ENCODE measurements at places on chromosomes 5 and 9.

GRCh38 chr5:61162832-61163567 is 732 bp upstream of the SMIM15 start:
- DNase-seq = no peak

DNA sequence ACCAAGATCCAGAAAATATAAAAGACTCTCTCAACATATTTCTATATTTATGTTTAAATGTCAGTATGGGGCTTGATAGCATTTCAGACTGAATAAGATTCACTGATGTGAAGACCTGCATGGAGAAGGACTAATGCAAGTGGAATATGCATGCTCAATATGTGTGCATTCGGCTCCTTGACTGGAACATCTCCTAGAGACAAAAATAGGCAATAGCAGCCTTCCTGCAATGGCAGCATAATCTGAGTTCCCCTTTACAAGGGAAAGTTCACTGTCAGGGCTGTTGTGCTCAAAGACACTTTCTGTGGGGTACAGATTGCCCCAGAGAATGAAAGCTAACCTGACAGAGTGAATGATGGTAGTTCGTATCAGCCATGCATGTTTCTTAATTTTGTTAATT is 42.4 kb downstream of the STARD4 start:
- DNase-seq = no peak

- no peak for DNase-seq
These were observed 14.8 kb downstream of the LVRN start for GRCh38 chr5:115977096-115977495.

- DNase-seq = no peak
These were observed 264.6 kb upstream of the TAS2R1 start for GRCh38 chr5:9894571-9895301.

- no peak for DNase-seq
These were observed 64.9 kb downstream of the SECISBP2 start for GRCh38 chr9:89383030-89383720.

DNA sequence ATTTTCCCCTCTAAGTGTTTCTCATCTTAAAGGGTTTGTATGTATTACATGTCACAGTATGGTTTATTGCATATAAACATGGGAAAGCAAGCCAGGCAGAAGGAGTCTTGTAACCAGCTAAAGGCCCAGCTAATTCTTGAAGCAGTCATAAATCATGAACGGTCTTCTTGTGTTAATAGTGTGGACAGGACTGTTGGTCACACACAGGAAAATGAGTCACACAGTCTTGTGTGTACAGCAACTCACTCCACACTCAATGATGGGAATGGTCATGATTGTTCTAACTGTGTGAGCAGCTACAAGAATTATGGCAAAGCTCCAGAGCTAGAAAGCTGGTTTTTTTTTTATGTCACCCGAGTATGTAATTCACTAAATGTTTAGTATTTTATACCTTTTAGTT is 123.9 kb downstream of the GHR start:
- DNase-seq = no peak

DNA sequence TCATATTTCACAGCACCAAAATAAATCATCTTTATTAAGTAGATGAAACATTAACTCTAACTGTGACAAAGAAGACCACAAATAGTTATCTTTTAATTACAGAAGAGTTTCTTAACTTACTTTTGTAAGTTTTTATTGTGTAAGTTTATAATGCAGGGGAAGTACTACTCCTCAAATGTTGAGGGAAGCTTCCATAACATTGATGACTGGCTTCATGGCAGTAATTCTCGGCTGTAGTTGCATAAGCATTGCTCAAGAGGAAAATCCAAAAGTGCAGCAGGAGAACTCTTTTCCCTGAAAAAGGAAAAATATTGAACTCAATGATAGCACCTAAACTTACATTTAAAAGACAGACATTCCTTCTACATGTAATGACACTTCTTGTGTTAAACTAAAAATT is 4.6 kb downstream of the TSLP start:
- DNase-seq = no peak

DNA sequence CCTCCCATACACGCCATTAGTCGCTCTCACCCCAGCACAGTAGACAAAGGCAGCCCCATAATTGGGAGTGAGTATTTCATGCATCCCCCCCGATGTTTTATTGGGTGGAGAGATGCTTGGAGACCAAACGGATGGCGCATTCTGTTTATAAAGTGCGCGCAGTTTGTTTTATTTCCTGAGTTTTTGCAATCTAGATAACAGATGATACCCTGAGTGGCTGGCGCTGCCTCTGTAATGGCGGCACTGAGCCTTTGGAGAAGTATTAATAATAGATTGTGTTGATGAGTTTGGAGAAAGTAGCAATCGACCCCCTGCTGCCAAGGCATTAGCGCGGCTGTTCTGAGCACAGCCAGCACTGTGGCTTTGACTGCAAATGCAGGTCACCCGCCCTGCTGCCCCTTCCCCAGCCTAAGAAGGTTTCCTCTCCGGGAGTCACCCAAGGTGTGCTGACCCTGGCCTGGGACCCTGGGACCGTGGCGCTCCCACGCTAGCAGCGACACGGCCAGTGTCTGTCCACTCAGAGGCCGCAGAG is 74.3 kb downstream of the LMX1B start:
- DNase-seq = no peak

GRCh38 chr5:79990598-79991507 is at the start of gene MTX3:
Gene MTX3, minus strand, starts transcription at chr5:79991262. Its CDS starts 24 bp downstream, at chr5:79991238.
- peak; percentile 68 for DNase-seq

GRCh38 chr9:34374905-34375552 is 1.7 kb downstream of the MYORG start:
- no peak for DNase-seq

- DNase-seq = no peak
These were observed 286.7 kb downstream of the NR3C1 start for GRCh38 chr5:143116814-143117213.

GRCh38 chr5:134606726-134607125 is 25.9 kb downstream of the SAR1B start:
- no peak for DNase-seq

DNA sequence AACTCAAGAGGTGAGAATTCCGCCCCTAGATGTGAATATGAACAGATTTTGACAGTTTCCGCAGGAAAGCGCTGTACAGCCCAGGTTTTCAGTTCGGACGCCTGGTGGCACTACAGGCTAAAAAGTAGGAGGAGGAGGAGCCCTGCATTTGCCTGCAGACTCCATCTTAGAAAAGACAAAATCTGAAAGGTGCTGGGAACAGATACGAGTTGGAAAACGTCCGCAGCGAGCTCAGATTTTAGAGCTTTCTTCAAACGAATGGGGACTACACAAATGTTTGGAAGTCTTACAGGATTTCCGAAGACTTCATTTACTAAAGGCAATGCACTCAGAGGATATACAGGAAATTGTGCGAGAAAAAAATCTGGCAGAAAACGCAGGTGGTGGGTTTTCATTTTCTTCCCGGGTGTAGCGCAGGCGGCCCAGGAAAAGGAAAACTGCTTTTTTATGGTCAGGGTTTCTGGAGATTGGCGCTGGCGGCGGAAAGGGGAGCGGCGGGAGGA is 9.9 kb upstream of the PCDHB2 start:
- DNase-seq = no peak

DNA sequence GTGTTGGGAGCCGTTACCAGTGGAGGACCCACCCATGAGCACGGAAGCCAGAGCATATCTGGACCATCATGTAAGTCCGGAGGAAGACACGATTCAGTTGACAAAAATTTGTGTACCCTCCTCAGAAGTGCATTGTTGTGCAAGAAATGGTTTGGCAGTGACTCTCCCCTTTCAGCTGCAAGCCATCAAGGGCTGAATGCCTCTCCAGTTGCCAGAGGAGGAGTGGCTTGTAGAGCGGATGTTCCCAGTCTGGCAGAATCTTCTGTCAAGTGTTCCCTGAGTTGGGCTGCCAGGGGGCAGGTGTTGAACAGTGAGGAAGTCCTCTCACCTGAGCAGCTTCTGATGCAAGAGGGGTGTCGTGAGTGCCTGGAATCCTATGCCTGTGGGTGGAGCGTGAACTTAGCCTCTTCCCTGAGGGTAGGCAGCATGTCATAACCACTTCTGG is 27.6 kb upstream of the CDKN2AIPNL start:
- DNase-seq = no peak

- no peak for DNase-seq
These were observed 163.4 kb upstream of the PLPPR1 start for GRCh38 chr9:100865111-100865510.

- DNase-seq = no peak
These were observed 409.5 kb downstream of the ARHGEF28 start for GRCh38 chr5:74035521-74035937.

- DNase-seq = no peak
These were observed 25.8 kb downstream of the LPCAT1 start for GRCh38 chr5:1497795-1498622.

DNA sequence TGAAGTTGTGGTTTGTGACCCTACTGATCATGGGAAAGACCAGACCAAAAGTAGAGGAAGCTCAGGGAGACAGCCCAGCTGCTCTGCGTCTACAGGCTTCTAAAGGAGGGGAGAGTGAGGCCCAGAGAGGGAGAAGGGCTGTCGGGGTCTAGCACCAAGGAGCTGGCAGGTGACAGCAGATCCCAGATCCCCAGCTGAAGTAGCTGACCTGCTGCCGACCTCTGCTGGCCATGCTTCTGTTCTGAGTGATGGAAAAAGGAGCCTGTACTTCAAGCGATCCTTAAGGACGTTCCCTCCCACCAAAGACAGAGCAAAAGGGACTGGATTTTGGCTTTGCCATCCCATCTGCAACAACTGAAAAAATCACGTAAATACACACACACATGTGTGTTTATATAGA is 22.7 kb upstream of the QSOX2 start:
- no peak for DNase-seq

DNA sequence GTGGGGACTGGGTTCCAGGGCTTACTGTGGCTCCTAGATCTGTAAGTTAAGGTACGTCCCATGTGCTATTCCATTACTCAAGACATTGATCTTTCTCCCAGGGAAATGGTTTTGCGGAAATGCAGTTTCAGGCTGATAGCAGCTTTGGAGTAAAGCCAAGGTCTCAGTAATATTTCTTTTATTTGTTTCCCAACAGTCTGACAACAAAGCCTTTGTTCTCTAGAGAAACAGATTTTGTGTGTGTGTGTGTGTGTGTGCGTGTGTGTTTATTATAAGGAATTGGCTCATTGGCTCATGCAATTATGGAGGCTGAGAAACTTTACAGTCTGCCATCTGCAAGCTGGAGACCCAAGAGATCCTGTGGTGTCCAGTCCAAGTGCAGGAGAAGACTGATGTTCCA is 12.1 kb upstream of the POC5 start:
- DNase-seq = no peak

GRCh38 chr9:70979966-70980365 is 141.5 kb downstream of the TRPM3 start:
- no peak for DNase-seq

DNA sequence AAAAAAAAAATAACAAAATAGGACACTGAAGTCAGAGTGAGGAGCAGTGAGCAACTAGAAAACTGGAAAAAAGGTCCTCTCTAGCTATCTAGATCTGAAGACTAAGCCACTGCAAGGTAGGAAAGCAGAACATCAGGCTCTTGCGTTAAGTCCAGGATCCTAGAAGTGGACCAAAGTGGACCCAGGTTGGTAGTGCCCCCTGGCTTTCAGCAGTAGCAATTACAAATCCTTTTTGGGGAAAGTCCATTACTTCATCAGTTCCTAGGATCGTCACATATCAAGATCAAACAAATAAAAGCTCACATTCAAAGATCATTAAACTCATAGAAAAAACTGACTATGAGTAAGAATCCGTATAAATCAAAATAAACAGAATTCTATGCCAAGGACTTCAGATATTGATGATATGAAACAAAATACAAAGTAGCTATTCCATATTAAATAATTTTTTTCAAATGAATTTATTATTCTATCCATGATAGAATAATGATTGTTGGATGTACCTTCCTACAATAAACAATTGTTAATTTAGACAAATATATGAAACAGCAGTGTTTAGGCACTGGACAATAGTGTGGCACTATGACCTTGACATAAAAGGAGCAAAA is 6.5 kb upstream of the RICTOR start:
- no peak for DNase-seq

- DNase-seq = no peak
These were observed 505 bp downstream of the C5orf34 start for GRCh38 chr5:43514471-43514815.

GRCh38 chr9:93567271-93567959 is 9.0 kb upstream of the PHF2 start:
- DNase-seq = no peak

DNA sequence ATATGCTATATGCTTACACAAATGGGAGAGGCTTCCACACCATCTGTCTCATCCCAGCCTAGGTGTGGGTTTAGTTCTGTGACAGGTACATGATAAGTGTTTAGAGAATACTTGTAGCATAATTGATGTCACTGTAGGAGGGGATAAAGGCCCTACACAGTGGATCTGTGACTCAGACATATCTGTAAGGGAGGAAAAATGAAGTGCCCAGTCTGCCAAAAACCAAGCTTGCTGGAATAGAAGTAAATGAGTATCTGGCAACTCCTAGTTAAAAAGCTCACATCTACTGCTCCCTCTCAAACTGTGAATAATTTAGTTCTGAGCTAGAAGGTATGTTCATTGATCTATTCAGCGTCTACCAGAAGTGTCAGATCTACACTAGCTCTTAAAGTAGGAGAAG is 38.9 kb upstream of the FAM174A start:
- no peak for DNase-seq
